ENCODE measurements at places on chromosomes 2 and 18. TPM values are rescaled to one million over a fixed set of nuclear protein-coding genes. Genes with fewer than 3 reads are reported as not detected.
A peak's percentile ranks its signal among the peaks of the same experiment; 100 is the strongest.

DNA sequence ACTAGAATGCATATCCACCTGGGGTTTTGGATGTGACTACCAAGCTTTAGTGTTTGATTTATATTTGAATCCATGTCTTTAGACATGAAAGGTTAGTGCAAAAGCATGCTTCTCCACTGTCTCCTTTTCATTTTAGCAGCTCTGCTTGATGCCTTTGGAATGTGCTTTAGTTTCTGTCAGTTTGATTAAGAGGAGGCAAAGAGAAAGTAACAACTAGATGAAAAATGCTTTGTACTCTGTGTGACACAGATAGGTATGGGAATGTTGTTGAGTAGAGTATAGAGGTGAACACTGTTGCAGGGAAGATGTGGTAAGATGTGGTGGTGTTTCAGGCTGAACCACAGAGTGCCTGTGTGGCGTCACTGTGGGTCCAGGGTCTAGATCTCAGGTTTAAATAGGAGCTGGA, 19.8 kb downstream of the PIK3C3 start:
- DNase-seq = no peak

SH3BP4 gene
- 41.8 TPM for total RNA-seq

SGPP2 gene
- 74.9 TPM for total RNA-seq

GRCh38 chr2:69689969-69690368, 46.4 kb upstream of the AAK1 start:
- DNase-seq = no peak

GRCh38 chr2:36193680-36194079, 161.9 kb upstream of the CRIM1 start:
- DNase-seq = no peak

DNA sequence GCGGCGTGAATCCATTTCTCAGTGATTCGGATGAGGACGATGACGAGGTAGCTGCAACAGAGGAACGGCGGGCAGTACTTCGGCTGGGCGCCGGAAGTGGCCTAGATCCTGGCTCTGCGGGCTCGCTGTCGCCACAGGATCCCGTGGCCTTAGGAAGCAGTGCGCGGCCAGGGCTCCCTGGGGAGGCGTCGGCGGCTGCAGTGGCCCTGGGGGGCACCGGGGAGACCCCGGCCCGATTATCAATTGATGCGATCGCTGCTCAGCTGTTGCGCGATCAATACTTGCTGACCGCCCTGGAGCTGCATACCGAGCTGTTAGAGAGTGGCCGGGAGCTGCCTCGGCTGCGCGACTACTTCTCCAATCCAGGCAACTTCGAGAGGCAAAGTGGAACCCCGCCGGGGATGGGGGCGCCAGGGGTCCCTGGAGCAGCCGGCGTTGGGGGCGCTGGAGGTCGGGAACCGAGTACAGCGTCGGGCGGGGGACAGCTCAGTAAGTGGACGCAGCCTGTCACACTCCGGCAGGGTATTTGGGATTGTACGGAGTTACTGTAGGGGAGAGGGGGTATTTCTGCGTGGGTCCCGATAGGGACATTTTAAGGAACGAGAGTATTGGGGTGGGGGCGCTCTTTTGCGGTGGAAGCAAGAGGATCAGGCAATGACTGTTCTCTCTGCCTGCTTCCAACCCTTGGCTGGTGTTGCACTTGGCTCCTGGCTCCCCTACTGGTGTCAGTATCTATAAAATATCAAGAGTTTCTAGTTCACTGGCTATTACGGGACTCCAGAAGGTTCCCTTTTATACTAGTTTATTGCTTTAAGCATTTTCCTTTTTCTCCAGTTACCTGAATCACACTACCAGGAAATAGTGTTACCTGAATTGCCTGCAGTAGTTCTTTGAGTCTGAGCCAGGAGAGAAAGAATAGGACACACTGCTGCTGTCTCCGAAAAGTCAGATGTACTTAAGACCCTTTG, 772 bp downstream of the RELCH start:
- DNase-seq = peak; percentile 53

DNA sequence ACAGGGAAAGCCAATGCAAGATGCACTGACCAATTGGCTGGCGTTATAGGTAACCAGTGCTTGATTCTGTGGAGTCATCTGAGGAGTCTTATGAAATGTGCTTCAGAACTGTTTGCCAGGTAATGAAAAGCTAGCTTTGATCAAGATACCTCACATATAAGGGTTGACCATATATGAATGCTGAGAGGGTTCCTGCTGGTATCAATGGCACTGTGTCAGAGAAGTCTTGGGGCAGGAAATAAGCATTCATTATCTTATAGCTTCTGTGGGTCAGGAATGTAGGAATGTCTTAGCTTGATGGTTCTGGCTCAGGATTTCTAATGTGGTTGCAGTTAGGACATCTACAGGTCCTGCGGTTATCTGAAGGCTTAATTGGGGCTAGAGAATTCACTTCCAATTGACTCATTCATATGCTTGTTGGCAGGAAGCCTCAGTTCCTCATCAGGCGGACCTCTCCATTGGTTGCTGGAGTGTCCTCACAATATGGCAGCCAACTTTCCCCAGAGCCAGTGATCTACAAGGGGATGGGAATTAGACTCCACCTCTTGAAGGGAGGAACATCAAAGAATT, 22.1 kb upstream of the TCF7L1 start:
- DNase-seq = no peak

ZNF804A gene
- total RNA-seq = 0.06 TPM
